Nucleus accumbens (tissue), 56 donors: ENCODE measurements at places on chromosomes 2 and 18.

- no peak for DNase-seq
Measured at GRCh38 chr2:75007819-75008218, 49.4 kb downstream of the POLE4 start.

DNA sequence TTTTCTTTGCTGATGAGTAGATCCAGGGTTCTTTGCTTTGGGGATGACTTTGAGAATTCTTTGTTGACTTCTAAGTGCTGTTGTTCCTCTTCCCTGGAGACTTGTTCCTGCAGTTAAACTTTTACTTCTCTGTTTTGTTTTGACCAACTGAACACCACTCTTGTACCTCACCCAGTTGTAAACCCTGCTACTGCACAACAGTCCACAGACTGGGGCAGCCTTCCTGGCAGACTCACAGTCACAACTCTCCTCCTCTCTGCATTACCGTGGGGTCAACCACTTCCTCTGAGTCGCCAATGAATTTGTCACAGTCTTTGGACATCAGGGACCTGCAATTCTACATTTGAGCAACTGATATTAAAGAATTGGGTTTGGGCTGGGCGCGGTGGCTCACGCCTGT lies 3.8 kb upstream of the SLC8A1 start:
- no peak for DNase-seq

DNA sequence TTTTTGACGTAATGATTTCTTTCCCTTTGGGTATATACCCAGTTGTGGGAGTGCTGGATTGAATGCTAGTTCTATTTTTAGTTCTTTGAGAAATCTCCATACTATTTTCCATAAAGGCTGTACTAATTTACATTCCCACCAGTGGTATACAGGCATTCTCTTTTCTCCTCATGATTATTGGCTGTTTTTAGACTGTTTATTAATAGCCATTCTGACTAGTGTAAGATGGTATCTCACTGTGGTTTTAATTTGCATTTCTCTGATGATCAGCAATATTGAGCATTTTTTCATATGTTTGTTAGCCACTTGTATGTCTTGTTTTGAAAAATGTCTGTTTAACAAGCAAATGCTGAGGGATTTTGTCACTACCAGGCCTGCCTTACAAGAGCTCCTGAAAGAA lies 9.2 kb upstream of the CD28 start:
- DNase-seq: no peak

- DNase-seq: no peak
Measured at GRCh38 chr18:48066225-48066652, 135.8 kb upstream of the SMAD2 start.

GRCh38 chr2:140136366-140136765 lies 1356.2 kb upstream of the NXPH2 start:
- DNase-seq: no peak

DNA sequence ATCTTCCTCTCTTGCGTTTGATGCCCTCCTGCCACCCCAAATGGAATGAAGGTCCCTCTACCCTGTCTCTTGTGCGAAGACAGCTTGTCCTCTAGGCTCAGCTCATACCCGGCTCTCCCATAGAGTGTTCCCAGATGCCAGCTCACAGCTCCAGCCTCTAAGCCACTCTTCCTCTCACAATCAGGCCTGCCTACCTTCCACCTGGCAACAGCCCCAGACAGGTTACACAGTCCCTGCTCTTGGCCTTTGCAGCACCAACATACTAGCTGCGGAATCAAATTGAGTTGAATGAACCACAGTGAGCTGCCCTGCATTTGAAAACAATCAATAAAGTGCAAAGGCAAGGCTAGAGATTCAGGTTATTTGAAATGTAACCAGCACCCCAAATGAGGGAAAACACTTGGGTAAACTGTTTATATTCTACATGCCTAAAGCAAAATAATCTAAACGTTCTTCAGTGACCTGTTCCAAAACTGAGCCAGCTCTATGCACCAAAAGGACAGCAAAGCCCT lies 105.1 kb downstream of the COL4A4 start:
- no peak for DNase-seq

- DNase-seq: no peak
Measured at GRCh38 chr2:44959855-44960254, 18.4 kb downstream of the SIX3 start.

- no peak for DNase-seq
Measured at GRCh38 chr2:168920504-168921157, 19.5 kb downstream of the G6PC2 start.

- no peak for DNase-seq
Measured at GRCh38 chr2:118224895-118225311, 136.6 kb downstream of the INSIG2 start.

GRCh38 chr2:30732376-30732775 lies 74.9 kb downstream of the CAPN13 start:
- DNase-seq: no peak

GRCh38 chr2:156349161-156349560 lies 16.6 kb upstream of the NR4A2 start:
- DNase-seq: no peak

DNA sequence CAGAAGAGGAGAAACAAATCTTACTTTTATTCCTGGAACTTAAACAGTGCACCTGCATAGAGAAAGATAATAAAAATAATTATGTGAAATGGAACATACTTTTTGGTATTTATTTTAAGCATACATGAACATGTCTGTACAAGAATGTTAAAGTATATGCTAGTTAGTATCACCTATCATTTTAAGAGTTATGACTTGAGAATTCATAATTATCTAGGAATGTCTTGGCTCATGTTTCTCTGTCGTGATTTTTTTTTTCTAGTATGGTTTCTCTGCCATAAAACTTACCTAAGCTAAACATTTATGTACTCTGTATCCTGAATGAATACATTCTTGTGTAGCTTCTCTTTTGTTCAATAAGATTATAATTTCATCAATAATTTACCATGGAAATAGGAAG lies 4.2 kb downstream of the SERPINB7 start:
- no peak for DNase-seq

DNA sequence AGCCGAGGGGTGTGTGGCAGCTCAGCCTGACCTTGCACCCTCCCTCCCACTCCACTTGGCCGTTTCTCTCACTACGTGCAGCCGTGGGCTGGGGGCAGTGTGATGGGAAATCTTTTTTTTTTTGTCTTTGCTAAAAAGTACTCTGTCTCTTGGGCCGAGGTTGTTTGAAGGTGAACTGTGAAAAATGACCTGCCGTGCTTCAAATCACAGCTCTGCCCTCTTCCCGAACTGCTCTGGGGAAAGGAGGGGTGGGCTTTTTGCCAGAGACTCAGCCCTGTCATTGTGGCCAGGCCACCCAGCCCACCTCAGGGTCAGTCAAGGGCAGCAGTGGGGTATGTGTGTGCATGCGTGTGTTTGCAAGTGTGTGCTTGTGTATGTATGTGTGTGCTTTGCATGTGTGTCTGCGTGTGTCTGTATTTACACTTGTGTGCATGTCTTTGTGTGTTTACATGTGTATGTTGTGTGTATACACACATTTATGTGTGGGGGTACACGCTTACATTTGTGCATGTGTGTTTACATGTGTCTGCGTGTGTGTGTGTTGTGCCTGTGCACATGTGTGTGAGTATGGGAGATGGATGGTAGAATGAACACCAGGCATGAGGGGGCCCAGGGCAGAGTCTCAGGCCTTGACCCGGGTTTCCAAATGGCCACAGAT lies 61.3 kb upstream of the HAAO start:
- no peak for DNase-seq

DNA sequence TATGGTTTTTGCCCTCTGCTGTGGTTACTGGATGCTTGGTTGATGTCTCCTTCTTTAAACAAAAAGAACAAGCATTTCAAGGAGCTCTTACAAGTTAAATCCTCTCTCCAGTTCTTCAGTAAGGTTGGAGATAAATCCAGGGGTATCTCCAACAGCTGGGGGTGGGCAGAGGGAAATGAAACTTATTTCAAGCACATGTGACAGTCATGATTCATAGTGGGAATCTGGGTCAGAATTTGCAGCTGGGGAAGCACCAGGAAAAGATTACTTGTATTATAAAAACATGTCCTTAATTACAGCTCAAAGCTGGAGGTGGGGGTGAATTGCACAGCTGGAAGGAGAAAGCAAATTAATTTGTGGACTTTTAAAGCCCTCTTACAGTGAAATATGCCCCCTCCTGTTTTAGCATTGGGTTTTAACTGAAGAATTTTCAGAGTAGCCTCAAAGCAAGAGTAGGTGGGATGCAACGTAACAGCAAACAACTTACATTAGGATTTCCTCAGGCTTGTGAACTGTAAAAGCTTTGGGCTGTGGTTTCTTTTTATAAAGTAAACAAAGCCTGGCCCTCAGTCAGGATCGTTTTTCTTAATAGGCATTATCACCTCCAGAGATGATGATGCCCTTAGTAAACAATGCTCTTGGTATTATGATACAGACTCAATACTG lies 596.4 kb downstream of the NYAP2 start:
- DNase-seq: no peak

GRCh38 chr18:69978732-69979715 lies 31.4 kb upstream of the CD226 start:
- DNase-seq: no peak

GRCh38 chr2:228938629-228939028 lies 332.5 kb downstream of the PID1 start:
- no peak for DNase-seq

GRCh38 chr2:42369532-42370229 lies 8.7 kb upstream of the COX7A2L start:
- no peak for DNase-seq

DNA sequence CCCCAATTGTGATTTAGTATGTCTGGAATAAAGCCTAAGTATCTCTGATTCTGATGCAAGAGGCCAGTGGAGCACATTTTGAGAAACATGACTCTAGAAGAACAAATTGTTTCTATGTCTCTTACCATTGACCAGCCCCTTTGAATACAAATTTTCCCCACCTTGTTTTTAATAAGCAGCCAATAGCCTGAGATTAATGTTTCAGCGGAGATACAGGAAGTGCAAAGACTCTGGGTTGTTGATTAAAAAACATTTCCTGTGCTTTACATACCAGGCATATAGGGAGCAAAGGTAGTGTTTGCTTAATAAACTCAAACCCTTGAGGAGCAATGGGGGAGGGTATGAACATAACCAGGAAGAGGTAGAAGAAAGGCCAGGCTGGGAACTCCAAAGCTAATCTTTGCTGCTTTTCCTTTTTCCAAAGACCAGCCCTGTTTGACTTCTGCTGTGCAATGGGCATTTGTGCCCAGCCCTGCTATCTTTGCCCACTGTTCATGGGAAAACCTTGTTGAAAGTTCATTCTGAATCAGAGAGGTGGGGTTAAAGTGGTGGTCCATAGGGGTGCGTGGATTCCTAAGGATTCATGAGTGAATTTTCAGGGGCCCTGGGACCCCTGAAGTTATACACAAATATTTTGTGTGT lies 29.3 kb downstream of the UPP2 start:
- no peak for DNase-seq

- no peak for DNase-seq
Measured at GRCh38 chr2:147933931-147934330, 86.6 kb downstream of the ORC4 start.

DNA sequence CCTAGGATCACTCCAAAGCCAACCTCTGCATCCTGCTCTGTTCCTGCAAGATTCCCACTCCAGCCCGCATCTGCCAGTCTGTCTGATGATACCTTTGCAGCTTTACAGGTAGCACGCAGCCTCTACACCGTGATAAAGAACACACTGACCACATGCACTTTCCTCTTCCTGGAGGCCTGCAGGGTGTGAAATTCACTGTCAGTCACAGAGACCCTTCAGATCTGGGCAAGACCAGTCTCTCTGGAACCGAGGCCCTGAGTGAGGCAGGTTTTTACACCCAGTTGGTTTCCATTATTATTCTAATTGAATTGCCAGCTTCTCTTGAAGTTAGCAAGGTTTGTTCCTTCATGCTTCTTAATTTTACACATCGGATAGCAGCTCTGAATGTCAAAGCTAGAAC lies 30.5 kb upstream of the TWIST2 start:
- DNase-seq: no peak
